Kidney tubule cell (primary cell): ENCODE measurements at places on chromosomes 6 and 20.

- no peak for DNase-seq
These were observed 61.6 kb downstream of the TTI1 start for GRCh38 chr20:37971561-37972127.

- DNase-seq, result peak; percentile 49
These were observed 1.0 kb upstream of the RIPOR2 start for GRCh38 chr6:24936641-24937317.

- no peak for DNase-seq
These were observed 4.0 kb downstream of the SLC32A1 start for GRCh38 chr20:38728191-38728781.

- no peak for DNase-seq
These were observed 31.4 kb downstream of the KCNK17 start for GRCh38 chr6:39282774-39283173.

- no peak for DNase-seq
These were observed 203.7 kb downstream of the NFATC2 start for GRCh38 chr20:51338692-51339440.

DNA sequence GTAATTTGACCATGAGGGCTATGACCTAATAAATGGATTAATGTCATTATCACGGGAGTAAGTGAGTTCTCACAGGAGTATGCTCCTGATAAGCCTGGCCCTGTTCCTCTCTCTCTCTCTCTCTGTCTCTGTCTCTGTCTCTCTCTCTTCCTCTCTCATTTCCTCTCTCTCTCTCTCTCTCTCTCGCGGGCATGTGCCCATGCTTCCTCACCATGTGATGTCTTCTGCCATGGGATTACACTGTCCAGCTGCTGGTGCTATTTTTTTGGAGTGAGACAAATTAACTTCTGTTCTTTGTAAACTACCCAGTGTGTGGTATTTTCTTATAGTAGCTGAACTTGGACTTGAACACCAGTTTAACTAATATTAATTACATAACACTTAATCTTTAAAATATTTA, 374.3 kb upstream of the GJE1 start:
- DNase-seq, result no peak

- DNase-seq, result no peak
These were observed 1057.0 kb downstream of the EPHA7 start for GRCh38 chr6:92362404-92362803.

DNA sequence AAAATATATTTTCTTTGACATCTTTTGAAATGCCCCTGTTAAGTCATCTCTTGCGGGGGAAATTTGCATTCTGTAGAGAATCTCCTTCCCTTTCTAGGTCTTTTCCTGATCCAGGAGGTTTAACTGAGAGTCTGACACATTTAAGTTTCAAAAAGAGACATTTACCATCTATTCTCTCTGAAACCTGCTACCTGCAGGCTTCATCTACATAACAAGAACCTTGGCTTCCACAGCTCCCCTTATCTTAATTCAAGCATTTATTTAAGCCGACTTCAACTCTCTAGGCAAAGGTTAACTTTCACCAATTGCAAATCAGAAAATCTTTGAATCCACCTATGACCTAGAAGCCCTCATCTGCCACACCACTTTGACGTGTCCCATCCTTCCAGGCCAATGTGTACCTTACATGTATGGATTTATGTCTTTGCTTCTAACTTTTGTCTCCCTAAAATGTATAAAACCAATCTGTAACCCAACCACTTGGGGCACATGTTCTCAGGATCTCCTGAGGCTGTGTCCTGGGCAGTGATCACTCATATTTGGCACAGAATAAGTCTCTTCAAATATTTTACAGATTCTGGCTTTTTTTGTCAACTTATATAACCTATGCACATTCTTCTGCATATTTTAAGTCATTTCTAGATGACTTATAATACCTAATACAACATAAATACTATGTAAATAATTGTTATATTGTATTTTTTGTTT, 666.7 kb downstream of the UTRN start:
- no peak for DNase-seq

DNA sequence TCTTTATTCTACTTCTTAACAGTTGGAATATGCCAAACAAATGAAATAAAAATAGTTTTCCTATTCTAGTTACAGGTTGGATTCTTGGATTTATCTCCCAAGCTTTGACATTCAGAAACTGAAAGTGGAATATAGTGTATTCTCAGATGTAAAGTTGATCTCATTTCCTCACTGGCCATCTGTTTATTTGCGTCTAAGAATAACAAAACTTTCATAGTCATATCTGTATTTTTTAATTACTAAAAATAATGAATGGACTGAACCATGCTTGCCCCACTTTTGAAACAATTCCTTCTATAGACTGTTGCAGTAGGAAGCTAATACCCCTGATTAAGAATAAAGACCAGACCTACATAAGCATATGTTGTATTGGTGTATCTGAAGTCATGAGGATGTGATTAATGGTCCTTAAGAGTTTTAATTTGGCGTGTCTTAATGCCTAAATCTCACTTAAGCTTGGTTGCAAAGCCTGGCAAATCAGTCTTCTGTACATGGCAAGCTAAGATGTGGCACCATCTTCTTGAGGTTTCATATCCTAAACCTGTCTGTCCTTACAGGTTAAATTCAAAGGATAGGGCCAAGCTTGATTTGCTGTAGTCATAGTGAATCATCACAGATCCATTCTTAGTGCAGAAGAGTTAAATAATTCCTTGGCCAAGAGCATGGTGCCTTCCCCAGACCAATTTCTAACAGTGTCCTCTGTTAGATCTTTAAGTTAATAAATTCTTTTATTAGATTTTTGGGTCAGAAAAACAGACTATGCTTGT, 58.9 kb downstream of the FOXO3 start:
- peak; percentile 49 for DNase-seq

DNA sequence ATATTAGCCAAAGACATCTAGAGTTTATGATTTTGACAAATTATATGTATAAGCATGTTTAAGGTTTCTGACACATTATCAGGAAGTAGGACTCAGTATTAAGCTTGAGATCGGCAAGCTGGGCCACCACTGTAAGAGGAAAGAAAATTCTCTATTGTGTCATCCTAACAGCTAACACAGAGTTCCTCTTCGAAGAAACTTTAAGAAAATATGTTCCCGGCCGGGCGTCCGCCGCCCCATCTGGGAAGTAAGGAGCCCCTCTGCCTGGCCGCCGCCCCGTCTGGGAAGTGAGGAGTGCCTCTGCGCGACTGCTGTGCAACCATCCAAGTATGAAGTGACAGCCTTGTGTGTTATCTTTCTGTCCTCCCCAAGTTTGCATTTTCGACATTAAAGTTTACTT, 23.0 kb downstream of the USP49 start:
- DNase-seq, result no peak

DNA sequence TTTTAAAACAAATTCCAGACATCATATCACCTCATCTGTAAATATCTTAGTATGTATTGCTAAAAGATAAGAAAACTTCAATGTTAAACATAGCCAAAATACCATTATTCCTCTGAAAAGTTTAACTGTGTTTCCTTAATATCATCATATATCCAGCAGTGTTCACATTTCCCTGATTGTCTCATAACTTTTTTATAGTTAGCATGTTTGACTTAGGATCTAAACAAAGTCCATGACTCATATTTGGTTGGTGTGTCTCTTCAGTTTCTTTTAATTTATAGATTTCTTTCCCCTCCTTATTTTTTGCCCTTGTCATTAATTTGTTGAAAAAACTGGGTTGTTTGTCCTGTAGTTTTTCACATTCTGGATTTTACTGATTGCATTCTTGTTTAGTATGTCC, 163.0 kb downstream of the RPS12 start:
- DNase-seq, result no peak

DNA sequence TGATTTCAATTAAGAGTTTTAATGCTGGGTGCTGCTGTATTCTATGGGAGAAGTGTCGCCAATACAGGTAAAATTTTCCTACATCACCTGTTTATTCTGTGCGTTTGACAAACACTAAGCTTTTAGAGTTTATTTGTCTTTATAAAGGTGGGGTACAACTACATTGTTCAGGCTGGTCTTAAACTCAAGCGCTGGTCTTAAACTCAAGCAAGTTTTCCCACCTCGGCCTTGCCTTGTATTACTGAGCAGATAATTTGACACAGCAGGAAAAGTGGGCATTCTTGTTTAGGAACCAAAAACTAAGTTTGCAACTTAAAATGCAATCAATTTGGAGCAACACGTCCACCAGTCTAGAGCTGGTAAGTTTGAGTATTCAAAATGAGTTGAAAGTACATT, 112.9 kb upstream of the BTN3A2 start:
- no peak for DNase-seq

- no peak for DNase-seq
These were observed 119.4 kb downstream of the SYNDIG1 start for GRCh38 chr20:24588725-24589340.

- DNase-seq, result no peak
These were observed 8.4 kb upstream of the COL20A1 start for GRCh38 chr20:63284544-63284949.

GRCh38 chr6:87110636-87111035, 15.7 kb upstream of the CGA start:
- no peak for DNase-seq

GRCh38 chr20:34055290-34055689, 56.8 kb downstream of the EIF2S2 start:
- no peak for DNase-seq
